NCI-H2081 (cell line): ENCODE measurements at places on chromosomes 1 and 21.

DNA sequence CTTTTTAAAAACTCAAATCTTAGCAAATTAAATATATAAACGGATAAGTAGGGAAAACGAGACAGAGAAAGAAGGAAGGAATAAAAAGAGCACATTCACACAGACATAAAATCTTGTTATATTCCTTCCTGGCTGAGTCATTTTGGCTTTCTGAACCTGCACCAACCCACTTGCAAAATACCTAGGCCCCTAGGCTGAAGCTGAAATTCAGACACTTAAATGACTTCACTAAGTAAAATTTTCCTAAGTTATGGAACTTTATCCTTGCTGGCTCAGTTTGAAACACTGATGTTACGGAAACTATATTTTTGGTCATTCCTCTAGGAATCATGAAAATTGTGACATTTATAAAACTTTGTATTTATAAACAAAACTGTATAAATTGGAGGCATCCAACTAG, 462.8 kb upstream of the NFIA start:
- no peak for DNase-seq

- no peak for DNase-seq
Measured at GRCh38 chr21:46065914-46066551, 31.9 kb upstream of the COL6A2 start.

DNA sequence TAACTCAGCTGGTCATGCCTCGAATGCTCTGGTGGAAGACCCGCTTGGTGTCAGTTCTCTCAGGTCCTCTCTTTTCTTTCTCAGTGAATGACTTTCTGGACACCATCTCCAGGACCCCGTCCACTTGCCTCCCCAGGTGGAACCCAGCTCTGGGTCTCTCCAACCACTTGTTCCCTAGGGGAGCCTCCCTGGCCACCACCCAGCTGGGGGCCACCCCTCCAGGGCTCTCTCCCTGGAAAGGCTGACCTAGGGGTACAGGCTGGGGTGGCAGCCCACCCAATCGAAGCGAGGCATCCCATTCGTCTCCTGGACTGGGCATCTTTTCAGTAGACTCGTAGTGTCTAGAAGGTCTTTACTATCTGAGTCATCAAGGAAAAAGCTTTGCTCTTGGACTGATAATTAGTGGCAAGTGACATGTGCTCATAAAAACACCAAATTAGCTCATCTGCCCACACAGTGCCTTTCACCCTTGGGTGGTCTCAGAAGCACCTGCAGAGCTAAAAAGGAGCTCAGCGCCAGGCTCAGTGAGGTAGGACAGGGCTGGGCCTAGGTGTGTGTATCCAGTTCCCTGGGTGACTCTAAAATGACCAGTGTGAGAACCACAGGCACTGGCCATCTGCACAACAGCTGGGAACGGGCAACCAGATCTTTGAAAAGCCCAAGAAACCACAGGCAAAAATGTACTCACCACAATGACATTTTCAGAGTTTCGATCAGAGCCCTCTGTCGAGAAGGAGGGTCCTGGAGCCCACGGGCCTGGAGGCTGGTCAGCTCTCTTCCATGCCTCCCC, 2.4 kb upstream of the PDXK start:
- DNase-seq: no peak

GRCh38 chr1:198902655-198903054, 263.8 kb downstream of the PTPRC start:
- peak; percentile 43 for DNase-seq

DNA sequence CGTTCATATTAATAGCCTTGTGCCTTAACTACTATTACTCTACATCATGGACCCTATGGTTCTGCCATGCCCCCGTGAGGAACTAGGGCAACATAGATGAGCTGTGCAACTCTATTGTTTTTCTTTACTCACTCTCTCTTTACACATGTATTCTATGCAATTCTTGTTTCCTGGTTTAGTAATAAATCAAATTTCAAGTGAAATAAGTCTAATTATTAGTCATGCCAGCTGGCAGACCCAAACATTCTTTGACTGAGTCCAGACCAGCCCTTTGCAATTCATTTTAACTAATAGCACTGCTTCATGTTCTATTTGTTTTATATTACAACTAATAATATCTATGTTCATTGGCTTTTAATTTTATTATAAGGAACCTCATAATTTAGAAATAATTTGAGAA, 789.3 kb upstream of the ADAMTS5 start:
- no peak for DNase-seq

GRCh38 chr1:172670791-172671190, 11.9 kb downstream of the FASLG start:
- DNase-seq: no peak

GRCh38 chr21:35333831-35334618, 284.9 kb upstream of the RUNX1 start:
- DNase-seq: no peak

GRCh38 chr1:151775894-151776664, 12.8 kb upstream of the MRPL9 start:
- DNase-seq: no peak

DNA sequence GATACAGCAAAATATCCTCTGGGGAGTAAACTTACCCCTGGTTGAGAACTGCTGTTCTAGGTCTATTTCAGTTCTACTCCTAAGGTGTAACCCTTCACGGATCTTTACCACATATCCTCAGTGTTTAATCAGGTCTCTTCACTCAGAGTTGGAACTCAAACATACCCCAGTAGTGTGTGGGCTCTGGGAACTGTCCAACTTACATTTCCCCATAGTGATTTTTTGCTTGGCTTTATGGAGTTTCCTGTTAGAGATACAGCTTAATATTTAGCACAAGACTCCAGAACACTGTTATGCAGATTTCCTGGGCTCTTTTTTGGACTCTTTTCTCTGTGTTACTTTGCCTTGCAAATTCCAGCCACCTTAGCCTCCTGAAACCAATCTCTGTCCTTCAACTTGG, 26.7 kb upstream of the LIN9 start:
- DNase-seq: no peak

GRCh38 chr1:247056071-247056470, 22.5 kb downstream of the ZNF670 start:
- no peak for DNase-seq

DNA sequence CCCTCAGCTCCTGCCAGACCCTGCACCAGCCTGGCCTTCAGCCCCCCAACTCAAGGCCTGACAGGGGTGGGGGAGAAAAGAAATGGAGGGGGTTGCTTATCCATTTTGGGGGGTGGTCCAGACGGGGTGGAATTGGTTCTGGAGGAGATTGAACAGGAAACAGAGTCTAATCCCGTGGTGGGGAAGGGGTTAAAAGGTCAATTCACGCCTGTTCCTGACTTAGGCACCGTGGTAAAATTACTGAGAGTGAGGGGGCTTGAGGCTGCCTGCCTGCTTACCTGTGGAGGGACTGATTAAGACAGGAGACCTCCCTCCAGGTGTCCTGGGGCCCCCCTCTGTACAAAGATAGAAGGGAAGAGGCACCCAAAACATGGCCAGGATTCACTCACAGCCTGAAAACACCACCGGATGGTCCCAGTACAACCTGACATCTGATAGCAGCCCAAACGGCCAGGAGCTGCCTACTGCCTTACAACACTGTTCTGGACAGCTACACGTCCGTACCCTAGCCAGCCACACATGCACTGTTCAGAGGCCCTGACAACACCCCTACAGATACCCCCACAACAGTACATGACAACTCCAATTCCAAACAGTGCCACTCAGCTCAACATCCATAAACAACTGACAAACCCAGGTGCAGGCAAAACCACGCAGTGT, 31.8 kb downstream of the AHDC1 start:
- no peak for DNase-seq

DNA sequence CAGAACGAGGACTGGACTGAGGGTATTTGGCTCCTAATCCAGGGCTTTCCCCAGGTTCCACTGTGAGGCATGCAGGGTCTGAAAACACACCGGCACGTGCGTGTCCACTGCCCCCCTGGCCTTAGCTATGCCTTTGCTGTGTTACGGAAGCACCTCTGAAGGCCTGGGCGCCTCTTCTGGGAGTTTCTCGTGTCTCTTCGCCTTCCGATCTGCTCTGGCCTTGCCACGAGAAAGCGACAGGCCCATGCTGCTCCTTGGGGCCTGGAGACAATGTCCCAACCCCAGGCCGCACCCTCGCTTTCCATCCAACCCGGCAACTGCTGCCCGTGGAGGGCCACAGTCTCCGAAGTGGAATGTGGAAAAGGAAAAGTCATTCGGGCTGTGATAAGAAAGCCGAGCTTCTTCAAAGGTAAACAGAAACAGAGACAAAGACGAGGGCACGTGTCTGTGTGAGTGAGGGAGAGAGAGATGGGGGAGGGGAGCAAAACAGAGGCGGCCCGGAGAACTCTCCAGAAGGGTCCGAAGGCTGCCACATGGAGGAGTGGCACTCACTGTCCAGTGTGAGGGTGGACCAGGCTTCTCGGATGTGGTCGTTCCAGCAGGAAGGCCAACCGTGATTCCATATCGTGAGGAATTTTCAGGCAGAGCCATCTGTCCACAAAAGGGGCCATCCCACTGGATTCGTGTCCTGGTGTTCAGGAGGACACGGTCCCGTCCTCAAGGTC, 3.4 kb upstream of the UMODL1 start:
- no peak for DNase-seq

DNA sequence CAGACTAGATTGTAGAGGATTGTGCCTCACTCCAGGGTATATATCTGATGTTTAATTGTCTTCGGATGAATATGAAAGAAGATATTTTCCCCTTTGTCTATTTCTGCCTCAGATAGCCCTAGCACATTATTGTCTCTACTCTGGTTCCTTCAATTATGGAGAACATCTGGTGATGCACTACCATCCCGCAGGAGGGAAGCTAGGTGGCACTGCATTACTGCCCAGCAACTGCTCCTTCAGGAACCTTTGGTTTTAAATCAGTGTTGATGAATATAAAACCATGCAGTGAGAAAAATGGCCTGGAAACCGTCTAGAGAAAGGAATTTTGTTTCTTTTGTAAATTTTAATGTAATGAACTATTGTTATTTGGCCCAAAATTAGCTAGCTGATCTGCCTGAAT, 68.5 kb downstream of the GPR88 start:
- DNase-seq: peak; percentile 1

DNA sequence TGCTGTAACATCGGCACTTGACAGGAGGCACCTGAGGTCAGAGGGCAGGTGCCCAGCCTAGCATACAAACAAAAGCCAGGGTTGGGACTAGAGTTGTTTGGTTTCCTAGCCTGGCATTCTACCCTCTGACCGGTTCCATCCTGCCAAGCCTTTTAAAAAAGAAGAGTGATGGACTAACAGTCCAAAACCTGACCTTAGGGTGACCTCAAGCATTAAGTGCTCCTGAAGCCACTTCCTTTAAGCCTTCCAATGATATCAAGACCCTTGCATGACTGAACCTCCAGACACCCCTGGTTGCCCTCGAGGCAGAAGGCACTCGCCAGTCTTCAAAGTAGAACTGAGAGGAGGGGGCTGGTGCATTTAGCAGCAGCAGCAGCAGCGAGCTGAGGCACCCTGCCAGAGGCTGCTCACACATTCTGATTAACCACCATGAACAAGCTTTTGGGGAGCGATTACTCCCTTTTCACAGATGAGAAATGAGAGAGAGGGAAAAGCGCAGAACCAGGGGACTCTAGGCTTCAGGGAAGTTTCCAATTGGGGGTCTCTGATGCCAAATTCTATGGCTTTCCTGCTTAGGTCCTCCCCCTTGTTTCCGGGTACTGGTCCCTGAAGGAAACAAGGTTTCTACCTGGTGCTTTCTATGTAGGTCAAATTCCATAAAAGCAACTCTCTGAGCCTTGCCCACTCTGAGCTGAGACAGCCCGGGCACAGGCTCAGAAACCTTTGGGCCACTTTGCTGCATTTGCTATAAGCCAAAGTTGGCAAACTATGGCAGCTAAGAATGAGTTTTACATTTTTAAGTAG, 9.2 kb downstream of the SLC2A1 start:
- DNase-seq: no peak

- no peak for DNase-seq
Measured at GRCh38 chr1:21857142-21857839, 45.2 kb downstream of the LDLRAD2 start.

GRCh38 chr1:232682248-232682647, 52.3 kb upstream of the SIPA1L2 start:
- no peak for DNase-seq

- peak; percentile 71 for DNase-seq
Measured at GRCh38 chr1:203871114-203871880, 9.9 kb downstream of the SNRPE start.

DNA sequence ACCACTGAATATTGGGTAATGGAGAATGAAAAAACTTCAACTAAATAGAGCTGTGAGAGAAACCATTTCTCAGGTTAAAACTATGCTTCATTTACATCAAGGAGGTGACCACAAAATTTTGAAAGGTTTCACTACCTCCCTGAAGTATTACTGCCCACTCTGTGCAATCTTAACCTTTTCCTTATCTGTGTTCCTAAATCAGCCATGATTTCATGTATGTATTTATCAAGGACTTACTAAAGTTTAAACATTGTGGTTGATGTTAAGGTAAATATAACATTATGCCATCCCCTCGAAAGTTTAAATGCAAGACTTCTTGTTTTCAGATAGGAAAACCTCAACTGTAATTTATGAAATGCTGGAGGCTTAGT, 84.4 kb downstream of the CLEC20A start:
- DNase-seq: no peak

GRCh38 chr1:121538943-121539575, 354.3 kb downstream of the SRGAP2C start:
- DNase-seq: no peak

GRCh38 chr21:46425041-46425440, 33.6 kb upstream of the DIP2A start:
- no peak for DNase-seq

- peak; percentile 97 for DNase-seq
Measured at GRCh38 chr1:159780583-159781582, at the start of gene DUSP23. TSS of gene DUSP23 (plus strand) at chr1:159780962. CDS start at chr1:159781101, 139 bp downstream.

DNA sequence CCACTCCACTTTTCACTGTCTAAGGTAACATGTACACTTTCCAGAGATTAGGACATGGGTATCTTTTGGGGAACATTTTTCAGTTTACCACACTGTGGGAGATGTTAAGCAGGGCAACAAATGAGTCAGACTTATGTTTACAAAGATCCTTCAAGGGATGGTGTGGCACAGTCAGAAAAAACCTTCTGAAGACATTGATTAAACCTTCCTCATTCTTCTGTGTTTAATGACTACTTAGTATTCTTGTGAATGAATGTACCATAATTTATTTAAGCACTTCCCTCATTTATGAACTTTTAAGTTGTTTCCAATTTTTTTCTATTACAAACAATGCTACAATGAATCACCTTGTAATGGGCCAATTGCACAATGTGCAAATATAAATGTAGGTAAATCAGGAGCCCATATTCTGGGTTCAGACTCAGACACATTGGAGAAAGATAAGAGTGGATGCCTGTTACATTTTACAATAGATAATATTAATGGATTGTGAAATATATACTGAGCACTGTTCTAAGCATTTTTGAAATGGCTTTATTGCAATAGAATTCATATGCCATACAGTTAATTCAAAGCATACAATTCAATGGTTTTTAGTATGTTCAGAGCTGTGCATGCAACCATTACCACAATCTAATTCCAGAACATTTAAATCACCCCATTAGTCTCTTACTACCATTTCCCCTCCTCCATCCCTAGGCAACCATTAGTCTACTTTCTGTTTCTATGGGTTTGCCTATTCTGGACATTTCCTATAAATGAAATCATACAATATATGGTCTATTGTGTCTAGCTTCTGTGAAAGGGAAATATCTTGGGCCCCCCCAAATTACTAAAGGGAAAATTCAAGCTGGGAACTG, 1.9 kb upstream of the SFT2D2 start:
- no peak for DNase-seq

- no peak for DNase-seq
Measured at GRCh38 chr1:237124856-237125462, 83.0 kb downstream of the RYR2 start.
